ENCODE measurements at places on chromosomes 6 and 20. TPM values are rescaled to one million over a fixed set of nuclear protein-coding genes. Genes with fewer than 3 reads are reported as not detected.

- no peak overlapping the region for H3K4me3 ChIP-seq
- H3K4me1 ChIP-seq: peaks cover 88% of the 10 kb centered on the region
- no peak for DNase-seq
- H3K27ac ChIP-seq: peak overlapping the region; percentile 72
Observed at GRCh38 chr20:31712112-31712553, 10.5 kb downstream of the BCL2L1 start.

- H3K27ac ChIP-seq: peak overlapping the region; percentile 96
- peak overlapping the region; percentile 1 for H3K4me3 ChIP-seq
- peaks cover 89% of the 10 kb centered on the region for H3K4me1 ChIP-seq
- peaks cover 71% of the 10 kb centered on the region for H3K36me3 ChIP-seq
- H3K27me3 ChIP-seq: no peaks in the 10 kb centered on the region
- DNase-seq: peak; percentile 94
Observed at GRCh38 chr20:51404297-51405060, 138.0 kb downstream of the NFATC2 start.

DNA sequence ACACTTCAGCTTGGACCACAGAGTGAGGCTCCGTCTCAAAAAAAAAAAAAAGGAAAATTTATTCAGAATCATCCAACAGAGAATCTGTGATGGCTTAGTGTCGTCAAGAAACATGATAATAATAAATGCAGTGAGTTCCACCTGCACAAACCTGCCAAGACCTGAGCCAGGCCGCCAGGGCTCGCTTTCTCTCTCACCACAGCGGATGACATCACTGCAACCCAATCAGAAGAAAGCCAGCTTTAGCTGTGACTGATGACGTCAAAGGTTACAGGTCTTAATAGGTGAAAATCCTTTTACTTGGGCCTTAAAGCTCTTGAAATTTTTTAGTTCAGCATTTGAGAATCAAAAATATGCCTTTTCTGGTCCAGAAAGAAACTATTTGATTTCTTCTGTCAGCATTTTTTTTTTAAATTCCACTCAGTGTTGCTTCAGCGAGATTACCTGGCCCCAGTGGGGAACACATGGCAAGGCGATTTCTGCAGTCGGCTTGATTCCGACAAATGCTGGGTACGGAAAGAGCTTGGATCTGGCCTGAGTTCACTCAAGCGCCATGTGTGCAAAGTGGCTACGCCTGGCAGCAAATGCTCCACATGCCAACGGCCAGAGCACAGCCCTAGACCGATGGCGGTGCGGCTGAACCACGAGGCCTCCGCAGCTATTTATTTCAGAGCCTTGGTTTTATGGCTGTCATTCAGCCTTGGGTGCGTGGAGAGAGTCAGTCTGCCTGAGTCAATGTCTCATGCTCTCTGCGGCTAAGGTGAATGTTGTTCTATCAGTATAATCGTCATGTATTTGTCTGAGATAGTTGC, 105.7 kb upstream of the QKI start:
- DNase-seq: no peak
- no peak overlapping the region for H3K4me3 ChIP-seq
- H3K27me3 ChIP-seq: peaks cover 6% of the 10 kb centered on the region
- H3K4me1 ChIP-seq: no peaks in the 10 kb centered on the region

DNA sequence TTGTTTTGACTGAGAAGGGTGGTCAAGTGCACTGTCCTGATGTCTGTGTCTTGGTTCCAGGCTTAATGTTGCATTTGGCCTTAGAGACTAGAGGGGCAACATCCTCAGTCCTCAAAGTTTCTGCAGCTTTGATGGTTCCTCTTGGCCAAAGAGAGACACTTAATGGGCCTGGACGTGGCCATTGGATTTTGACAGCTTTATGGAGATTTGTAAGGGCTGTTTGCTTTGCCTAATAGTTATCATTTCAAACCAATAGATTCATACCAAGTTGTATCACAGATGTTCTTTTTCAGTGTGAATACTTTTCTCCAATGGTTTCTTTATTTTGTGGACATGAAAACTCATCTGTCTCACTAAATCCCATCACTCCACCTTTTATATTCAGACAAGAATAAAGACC, 45.8 kb upstream of the CLIC5 start:
- no peak overlapping the region for H3K4me3 ChIP-seq
- H3K27me3 ChIP-seq: peaks cover 21% of the 10 kb centered on the region
- H3K4me1 ChIP-seq: no peaks in the 10 kb centered on the region

DNA sequence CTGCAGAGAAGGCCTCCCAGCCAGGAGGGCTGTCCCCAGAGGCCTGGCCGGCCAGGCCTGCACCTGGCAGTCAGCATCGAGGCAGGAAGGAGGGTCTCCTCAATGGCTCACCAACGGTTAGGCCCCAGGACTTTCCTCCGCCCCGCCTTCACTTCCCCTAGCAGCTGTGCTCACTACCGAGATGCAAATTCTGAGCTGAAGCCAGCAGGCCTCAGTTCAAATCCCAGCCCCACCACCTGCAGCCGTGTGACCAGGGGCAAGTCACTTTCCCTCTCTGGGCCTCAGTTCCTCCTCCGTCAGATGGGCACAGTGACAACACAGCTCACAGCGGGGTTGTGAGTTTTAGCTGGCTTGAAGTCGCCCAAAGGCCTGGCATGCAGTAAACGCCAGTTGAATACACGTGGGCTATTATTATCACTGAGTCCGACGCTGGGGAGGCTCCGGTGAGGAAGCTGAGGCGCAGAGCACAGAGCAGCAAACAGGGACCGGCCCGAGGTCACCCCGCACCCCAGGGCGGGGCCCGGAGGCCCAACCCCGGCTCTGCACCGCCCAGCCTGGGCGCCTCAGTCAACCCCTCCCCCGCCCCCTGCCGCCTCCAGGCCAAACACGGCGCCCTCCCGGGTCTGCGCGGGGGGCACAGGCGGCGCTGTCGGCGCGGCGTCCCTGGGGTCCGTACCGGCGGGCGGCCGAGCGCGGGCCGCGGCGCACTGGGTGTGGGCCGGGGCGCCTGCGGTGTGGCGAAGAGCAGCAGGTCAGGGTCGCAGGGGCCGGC, 671 bp downstream of the E2F1 start:
- peak overlapping the region; percentile 95 for H3K4me3 ChIP-seq
- H3K4me1 ChIP-seq: peaks cover 79% of the 10 kb centered on the region
- no peaks in the 10 kb centered on the region for H3K27me3 ChIP-seq
- peak overlapping the region; percentile 83 for H3K27ac ChIP-seq
- H3K36me3 ChIP-seq: peaks cover 22% of the 10 kb centered on the region
- DNase-seq: peak; percentile 87

GRCh38 chr6:36781669-36782068, 57.6 kb downstream of the CPNE5 start:
- no peaks in the 10 kb centered on the region for H3K27me3 ChIP-seq
- no peak overlapping the region for H3K27ac ChIP-seq
- no peaks in the 10 kb centered on the region for H3K4me1 ChIP-seq
- no peaks in the 10 kb centered on the region for H3K36me3 ChIP-seq

DNA sequence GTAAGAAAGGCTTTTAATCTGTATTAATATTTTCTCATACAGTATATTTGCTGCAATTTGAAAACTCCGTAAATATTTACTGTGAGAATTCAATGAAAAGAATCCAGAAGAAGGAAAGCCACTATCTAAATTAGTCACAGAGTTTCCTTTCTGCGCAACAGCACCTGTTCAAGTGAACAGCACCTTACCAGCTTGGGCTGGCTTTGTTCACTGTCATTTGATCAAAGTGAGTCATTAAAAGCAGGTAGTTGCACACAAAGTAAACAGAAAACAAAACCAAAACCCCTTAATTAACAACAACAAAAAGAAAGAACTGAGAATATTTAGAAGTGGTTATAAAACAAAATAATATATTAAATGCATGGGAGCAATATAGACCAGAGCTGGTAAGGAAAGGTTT, 12.8 kb downstream of the SMLR1 start:
- no peak overlapping the region for H3K27ac ChIP-seq
- no peaks in the 10 kb centered on the region for H3K4me1 ChIP-seq
- H3K27me3 ChIP-seq: no peaks in the 10 kb centered on the region
- no peak overlapping the region for H3K4me3 ChIP-seq

DNA sequence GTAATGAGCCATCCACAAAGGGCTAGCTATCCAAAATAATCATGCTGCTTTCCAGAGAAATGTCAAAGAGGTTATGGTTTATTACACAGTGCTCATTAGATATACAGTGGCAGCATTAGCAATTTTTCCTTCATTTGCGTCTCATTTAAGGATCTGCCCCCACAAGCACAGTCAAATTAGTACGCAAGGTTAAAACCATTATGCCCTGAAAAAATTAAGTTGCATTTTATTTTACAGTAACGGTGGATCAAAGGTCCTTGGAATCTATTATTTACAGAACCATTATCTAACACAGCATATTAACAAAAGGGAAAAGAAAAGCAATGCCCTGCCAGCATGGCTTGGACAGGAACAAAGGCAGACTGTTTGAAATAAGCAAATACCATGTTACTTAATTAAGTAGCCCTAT, 144.8 kb downstream of the PDSS2 start:
- no peak for DNase-seq
- no peak overlapping the region for H3K27ac ChIP-seq
- no peak overlapping the region for H3K4me3 ChIP-seq
- H3K27me3 ChIP-seq: no peaks in the 10 kb centered on the region
- H3K36me3 ChIP-seq: peaks cover 6% of the 10 kb centered on the region

DNA sequence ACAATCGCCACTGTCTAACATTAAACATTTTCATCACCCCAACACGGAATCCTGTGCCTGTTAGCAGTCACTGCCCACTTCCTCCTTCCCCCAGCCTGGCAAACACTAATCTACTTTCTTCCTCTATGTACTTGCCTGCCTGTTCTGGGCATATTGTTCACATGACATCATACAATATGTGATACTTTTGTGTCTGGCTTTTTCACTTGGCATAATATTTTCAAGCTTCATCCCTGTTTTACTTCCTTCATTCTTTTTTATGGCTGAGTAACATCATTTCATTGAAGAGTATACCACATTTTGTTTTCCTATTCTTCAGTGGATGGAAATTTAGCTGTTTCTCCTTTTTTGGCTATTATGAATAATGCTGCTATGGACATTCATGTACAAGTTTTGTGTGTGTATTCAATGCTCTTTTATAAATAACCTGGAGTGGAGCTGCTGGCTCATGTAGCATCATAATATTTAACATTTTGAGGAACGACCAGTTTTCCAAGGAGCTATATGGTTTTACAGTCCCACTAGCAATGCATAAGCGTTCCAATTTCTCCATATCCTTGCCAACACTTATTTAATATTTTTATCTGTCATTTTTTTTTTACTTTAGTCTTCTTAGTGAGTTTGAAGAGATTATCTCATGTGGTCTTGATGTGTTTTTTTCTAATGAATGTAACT, 360.1 kb downstream of the HDGFL1 start:
- H3K4me3 ChIP-seq: no peak overlapping the region
- peaks cover 4% of the 10 kb centered on the region for H3K4me1 ChIP-seq
- H3K27ac ChIP-seq: no peak overlapping the region
- H3K36me3 ChIP-seq: no peaks in the 10 kb centered on the region

DNA sequence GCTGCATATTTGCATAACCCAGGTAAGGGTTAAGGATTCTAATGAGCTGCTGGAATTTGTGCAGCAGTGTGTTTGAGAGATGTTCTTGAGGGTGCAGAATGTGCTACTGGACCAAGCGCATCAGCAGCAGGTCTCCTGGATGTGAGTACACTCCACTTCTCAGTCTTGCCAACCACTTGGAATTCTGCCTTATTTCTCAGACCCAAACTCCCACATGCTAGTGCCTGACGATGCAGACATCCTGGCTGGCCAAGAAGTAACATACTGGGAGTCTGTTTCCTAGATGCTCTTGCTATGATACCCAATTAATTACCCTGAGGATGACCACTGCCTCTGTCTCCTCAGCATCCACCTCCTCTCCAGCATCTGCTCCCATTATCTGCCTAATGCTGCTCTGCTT, 186.6 kb downstream of the MOXD1 start:
- H3K36me3 ChIP-seq: no peaks in the 10 kb centered on the region
- H3K27me3 ChIP-seq: peaks cover 5% of the 10 kb centered on the region
- no peak for DNase-seq

GRCh38 chr20:46013322-46013828, 4.7 kb downstream of the MMP9 start:
- peak overlapping the region; percentile 39 for H3K4me3 ChIP-seq
- peaks cover 60% of the 10 kb centered on the region for H3K27me3 ChIP-seq
- no peak for DNase-seq
- peaks cover 57% of the 10 kb centered on the region for H3K4me1 ChIP-seq
- H3K27ac ChIP-seq: no peak overlapping the region

DNA sequence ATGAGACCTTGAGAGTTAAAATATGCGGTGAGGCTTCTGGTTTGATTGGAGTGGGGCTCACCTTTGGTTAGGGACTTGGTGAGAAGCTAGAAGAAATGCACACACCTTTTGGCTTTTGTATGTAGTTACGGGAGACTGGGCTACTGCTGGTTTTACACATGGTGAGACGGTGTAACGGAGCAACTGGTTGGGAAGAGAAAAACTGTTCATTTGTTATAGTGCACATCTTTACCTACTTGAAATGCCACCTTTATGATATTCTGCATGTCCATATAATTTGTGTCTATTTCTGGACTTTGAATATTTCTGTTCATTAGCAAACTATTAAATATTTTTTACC, 31.6 kb downstream of the TIAM2 start:
- H3K4me3 ChIP-seq: no peak overlapping the region
- peaks cover 6% of the 10 kb centered on the region for H3K4me1 ChIP-seq
- H3K27ac ChIP-seq: no peak overlapping the region
- H3K36me3 ChIP-seq: no peaks in the 10 kb centered on the region
- H3K27me3 ChIP-seq: no peaks in the 10 kb centered on the region

GRCh38 chr6:158781692-158782373, 37.3 kb downstream of the EZR start:
- no peaks in the 10 kb centered on the region for H3K27me3 ChIP-seq
- DNase-seq: no peak
- peaks cover 79% of the 10 kb centered on the region for H3K36me3 ChIP-seq
- H3K4me3 ChIP-seq: no peak overlapping the region
- no peak overlapping the region for H3K27ac ChIP-seq
- H3K4me1 ChIP-seq: peaks cover 24% of the 10 kb centered on the region

DNA sequence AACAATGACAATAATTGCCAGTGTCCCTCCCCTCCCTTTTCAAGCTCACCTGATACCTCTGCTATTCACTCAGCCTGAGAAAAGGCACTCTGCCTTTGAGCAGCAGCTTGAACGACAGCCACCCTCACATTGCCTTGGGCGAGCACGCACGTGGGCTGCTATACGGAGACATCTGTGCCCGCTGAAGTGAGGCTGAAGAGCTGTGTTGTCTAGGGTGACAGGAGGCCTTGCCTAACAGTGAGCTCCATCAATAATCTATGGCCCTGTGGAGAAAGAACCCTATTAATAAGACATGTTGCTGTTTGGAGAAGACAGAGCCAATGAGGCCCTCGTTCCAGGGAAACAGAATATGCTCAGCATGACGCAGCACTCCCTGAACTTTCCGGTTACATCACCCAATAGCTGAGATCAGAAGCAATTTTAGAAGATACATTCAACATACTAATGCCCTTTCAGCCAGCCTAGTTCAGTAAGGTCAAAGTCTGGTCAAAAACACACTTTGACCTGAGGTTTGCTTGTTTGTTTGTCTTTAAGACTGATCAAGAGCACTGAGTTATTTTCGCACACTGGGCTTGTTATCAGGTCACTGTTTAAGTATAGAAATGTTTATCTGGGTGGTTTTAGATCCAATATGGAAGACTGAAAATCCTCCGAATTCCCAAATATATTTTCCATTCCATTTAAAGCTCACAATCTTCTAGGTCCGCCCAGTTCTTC, 30.6 kb downstream of the RBM24 start:
- peaks cover 2% of the 10 kb centered on the region for H3K27me3 ChIP-seq
- no peaks in the 10 kb centered on the region for H3K36me3 ChIP-seq
- H3K4me1 ChIP-seq: no peaks in the 10 kb centered on the region
- no peak overlapping the region for H3K27ac ChIP-seq
- H3K4me3 ChIP-seq: no peak overlapping the region
- DNase-seq: no peak

Gene DZANK1
- total RNA-seq: 1.4 TPM

Gene AHI1
- 36.0 TPM for total RNA-seq

Gene IPCEF1
- total RNA-seq: 11.6 TPM

Gene PRSS35
- total RNA-seq: not detected

Gene ULBP1
- 5.0 TPM for total RNA-seq

Gene SLC4A11
- 0.66 TPM for total RNA-seq

Gene FOXC1
- total RNA-seq: 0.05 TPM

Gene C20orf141
- not detected for total RNA-seq

Gene NNAT
- 0.91 TPM for total RNA-seq
